ENCODE measurements at places on chromosomes 7 and 10.

GRCh38 chr10:16559236-16559773 lies 37.6 kb upstream of the C1QL3 start:
- DNase-seq, result no peak

DNA sequence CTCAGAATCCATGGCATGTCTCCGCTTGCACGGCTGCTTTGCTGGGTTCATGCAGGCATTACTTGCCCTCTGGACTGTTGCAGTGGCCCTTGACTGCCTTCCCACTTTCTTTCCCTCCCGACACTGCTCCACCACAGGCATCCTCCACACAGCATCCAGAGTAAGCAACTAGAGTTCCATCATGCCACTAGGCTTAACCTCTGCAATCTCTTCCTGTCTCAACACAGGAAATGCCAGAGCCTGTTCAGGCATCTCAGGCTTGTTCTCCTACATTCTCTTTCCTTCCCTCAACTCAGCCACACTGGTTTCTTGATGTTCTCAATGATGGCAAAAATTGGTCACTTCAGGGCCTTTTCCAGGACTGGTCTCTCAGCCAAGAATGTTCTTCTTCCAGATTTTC lies 284.5 kb upstream of the KLF6 start:
- no peak for DNase-seq

DNA sequence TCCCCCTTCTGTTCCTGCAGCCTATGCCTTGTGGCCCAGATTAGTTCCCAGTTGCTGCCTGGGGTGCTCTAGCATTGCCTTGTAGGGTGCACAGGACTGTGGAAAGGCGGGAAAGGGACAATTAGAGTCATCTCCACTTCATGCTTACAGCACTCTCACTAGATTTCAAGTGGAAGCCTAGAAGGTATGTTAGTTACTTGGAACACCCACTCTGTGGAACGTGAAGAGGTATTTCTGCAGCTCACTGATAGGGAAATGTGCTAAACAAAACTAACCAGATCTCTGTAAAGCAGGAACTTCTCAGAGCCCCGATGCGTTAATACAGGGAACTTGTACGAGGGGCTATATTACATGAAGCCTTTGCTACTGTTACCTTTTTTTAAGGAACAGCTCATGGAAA lies 19.4 kb downstream of the STMP1 start:
- DNase-seq, result no peak

GRCh38 chr7:132113536-132114371 lies 462.5 kb downstream of the PLXNA4 start:
- DNase-seq, result no peak

Measured in activated CD4-positive, alpha-beta T cell treated with anti-CD3 and anti-CD28 coated beads for 48 hours (primary cell).